ENCODE measurements at places on chromosomes 2 and 18. TPM values are rescaled to one million over a fixed set of nuclear protein-coding genes. Genes with fewer than 3 reads are reported as not detected.

- no peak for DNase-seq
Observed at GRCh38 chr18:66150650-66151049, 399.8 kb downstream of the CDH7 start.

DNA sequence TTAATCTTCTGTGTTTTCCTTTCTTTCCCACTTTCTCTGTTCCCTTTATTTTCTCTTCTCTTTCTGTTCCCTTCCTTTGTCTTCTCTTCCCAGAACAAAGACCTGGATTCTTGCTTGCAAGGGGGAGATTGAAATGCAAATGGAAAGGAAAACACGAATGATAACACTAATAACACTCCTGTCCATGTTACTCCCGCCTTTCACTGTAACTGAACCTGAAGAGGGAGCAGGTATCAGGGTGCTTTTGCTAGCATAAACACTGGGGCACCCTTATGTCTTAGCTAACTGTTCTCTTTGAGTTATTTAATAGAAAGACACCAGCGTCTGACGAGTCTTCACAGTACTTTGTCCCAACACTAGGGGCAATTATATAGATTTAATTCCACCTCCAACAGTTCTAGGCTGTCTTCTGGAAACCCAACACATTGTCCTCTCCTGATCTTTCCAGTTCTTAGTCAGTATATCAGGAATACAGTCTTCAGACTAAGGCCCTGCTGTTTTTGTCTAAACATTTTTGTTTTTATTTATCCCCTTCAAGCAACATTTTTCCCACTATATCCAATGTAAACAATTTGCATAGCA is 99.2 kb downstream of the PTPRM start:
- DNase-seq, result no peak

- no peak for DNase-seq
Observed at GRCh38 chr18:40186677-40187076, 1768.4 kb upstream of the PIK3C3 start.

GRCh38 chr18:66005831-66006588 is 255.2 kb downstream of the CDH7 start:
- no peak for DNase-seq

GRCh38 chr2:128661311-128661710 is 342.6 kb upstream of the HS6ST1 start:
- no peak for DNase-seq

CFAP221 gene
- total RNA-seq, result not detected

SLC23A3 gene
- 13.6 TPM for total RNA-seq
